Activated CD4-positive, alpha-beta T cell treated with anti-CD3 and anti-CD28 coated beads, Interleukin-10, Interleukin-2, amounts not matched to agents 100 ng/mL and 50 ng/mL, durations not matched to agents 16 hours and 8 hours (primary cell): ENCODE measurements at places on chromosomes 11 and 22.
A peak's percentile ranks its signal among the peaks of the same experiment; 100 is the strongest.

- no peak for DNase-seq
These were observed 95.3 kb downstream of the MED15 start for GRCh38 chr22:20602609-20603164.

DNA sequence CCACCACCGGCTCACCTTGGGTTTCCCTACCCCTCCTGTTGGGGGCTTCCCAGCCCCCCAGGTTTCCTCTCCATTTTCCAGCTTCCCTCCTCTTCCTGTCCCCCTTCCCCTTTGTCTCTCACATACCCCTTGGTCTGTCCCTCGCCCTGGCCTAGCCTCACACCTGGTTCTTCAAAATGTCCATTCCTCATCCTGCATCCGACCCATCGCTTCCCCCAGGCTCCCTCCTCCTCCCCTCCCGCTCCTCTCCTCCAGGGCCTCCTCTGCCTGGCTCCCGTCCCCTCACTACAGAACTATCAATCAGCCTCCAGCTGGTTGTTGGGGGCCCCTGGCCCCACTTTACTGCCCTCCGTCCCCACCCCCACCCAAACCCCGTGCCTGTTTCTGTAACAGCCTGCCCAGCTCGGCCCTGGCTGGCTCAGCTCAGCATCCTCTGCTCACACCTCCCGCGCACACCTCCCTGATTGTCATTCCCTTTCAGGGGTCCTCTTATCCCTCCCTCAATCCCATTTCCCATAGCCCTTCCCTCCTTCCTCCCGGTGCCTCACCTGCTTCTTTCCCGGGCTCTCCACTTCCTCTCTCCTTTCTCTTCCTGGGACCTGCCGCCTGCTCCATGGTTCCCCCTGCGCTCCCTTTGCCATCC is 1.2 kb downstream of the CNIH2 start:
- DNase-seq, result no peak

DNA sequence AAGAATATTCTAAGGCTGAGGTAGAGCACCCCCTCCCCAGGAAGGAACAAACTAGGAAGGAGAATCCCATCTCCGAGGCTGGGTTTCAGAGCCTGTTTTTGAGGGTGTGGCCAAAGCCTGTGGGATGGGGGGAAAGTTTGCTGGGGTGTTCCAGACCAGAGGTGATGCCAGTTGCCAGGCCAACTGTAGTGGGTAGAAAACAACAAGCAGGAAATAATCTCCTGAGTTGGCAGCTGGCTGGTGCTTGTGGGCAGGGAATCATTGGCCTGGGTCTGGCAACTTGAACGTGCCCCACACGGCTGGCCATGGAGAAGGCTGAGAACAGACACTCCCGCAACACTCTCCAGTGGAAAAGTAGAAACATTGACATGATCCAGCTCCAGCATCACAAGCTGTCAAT is 385.6 kb downstream of the ETS1 start:
- DNase-seq, result no peak

- no peak for DNase-seq
These were observed 7.4 kb downstream of the ZP1 start for GRCh38 chr11:60874421-60875365.

DNA sequence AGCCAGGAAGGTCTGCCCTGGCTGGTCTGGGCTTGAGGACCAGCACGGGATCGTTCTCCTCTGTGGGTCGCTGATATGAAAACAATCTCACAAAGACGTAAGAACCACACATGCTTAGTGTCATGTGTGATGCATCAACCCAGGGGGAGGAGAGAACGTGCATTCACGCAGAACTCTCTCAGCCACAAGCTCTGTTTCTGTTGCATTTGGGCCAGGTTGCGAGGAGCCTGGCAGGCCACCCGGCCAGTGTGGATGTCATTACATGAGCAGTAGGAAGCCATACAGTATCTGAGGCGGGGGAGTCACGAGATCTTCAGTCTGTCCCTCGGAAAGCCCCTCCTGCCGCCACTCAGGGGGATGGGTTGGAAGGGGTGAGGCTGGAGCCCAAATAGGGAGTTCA is 53.1 kb upstream of the KCNQ1OT1 start:
- DNase-seq, result no peak

DNA sequence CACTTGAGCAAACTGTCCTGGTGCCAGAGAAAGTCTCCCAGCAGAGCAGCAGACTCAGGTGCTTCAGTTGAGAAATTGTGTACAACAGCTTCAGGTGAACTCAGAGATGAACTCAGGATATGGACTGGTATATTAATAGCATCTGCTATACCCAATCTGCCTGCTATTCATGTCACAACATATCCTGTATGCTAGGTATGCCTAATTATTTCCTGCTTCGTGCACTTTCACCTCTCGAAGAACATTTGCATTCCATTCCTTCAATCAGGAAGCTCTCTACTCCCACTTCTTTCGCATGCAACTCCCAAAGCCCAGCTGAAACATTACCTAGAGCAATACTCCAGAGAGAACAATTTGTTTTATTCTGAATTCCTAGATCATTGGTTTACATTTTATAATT is 207.7 kb downstream of the KCNA4 start:
- no peak for DNase-seq

DNA sequence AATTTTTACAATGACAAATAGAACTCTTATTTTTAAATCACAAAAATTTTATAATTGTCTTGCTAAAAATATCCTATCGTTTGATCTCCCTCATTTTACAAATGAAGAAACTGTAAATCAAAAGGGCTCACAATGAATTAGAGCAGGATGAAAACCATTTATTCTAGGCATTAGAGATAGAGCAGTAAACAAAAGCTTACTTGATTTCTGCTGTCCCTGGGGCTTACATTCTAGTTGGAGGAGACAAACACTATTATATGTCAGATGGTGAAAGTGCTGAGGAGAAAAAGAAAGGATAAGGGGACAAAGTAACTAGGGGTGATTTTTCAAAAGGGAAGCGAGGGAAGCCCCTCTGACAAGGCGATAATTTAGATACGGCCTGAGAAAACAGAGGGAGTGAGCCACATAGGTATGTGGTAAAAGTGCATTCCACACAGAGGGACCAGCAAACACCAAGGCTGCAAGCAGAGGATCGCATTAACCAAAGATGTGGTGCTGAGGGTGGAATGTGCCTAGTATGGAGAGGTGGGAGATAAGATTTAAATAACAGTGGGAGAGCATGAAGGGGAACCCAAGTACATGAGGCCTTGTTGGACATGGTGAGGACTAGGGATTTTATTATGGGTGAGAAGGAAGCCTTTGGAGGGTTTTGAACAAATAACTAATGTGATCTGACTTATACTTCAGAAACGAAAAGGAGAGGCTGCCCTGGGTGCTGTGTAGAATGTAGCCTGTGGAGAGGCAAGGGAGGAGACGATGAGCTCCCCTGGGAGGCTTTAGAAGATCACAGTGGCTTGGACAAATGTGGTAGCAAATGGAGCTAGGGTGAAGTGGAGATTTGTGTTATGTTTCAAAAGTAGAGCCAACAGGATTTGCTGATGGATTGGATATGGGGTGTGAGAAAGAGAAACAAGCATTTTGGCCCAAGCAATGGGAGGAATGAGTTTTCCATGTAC is 62.1 kb downstream of the PDHX start:
- no peak for DNase-seq

DNA sequence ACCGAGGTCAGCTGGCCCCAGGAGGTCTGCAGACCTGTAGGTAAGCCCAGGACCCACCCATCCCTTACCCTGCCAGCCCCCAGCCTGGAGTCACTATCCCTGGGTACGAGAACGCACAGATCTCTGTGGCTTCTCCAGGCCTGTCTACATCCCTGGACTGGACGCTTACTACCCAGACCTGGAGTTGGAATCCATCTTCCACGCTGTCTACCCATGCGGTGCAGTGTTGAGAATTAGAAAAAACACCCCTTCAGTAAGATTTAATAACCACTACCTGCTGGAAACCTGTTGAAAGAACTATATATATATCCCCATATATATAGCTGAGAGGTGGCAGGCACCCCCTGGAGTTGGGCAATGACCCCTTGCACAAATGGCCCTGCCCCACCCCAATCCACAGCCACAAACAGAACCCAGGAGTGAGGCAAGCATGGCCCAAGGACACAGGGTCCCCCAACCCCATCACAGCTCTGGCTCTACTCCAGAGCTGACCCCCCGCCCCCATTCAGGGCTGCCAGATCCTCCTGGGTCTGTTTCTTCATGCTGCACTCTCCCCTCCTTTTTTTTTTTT is 17.7 kb upstream of the RGL4 start:
- DNase-seq, result no peak

DNA sequence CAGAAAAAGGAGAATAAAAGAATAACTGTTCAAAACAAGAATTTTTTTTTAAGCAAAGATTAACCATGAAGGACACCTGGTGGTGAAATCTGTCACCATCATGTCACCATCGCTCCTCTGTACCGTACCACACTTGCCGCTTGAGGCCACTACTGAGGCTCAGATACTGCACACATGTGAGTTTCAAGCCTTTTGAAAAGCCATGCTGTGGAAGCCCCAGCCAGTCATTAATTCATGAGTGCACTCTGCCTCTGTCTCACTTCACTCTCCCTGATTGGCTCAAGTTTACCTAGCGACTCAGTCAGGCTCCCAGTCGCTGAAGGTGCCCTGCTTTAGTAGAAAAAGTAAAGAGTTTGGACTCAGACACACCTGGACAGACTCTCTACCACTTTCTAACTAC is 6.6 kb upstream of the MS4A12 start:
- peak; percentile 31 for DNase-seq

DNA sequence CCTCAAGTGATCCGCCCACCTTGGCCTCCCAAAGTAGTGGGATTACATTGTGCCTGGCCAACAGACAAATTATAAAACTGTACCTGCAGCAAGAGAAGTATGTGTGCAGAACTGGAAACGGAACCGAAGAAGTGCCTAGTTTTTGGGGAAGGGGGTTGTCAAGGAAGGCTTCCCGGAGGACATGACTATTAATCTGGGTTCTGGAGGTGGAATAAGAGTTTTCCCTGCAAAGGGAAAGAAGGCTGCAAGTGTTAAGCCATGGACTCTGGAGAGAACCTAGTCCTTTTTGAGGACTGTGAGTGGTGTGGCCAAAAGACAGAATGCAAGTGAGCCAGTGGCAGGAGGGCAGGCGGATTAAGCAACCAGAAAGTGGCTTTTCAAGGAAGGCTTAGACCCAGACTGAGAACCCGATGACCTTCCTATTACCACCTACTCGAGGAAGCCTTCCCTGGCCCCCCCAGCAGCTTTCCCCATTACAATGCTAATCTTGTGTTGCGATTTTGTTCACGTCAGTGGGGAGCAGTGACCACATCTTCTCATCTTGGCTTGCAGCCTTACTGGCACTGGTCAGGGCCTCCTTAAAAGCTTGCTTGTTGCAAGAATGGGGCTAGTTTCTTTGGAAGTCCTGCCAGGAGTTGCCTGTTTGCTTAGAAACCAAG is 5.7 kb upstream of the SEPTIN3 start:
- no peak for DNase-seq

- peak; percentile 93 for DNase-seq
These were observed 36.5 kb upstream of the HSD17B12 start for GRCh38 chr11:43643898-43644620.
